ENCODE measurements at places on chromosomes 2 and 18.

DNA sequence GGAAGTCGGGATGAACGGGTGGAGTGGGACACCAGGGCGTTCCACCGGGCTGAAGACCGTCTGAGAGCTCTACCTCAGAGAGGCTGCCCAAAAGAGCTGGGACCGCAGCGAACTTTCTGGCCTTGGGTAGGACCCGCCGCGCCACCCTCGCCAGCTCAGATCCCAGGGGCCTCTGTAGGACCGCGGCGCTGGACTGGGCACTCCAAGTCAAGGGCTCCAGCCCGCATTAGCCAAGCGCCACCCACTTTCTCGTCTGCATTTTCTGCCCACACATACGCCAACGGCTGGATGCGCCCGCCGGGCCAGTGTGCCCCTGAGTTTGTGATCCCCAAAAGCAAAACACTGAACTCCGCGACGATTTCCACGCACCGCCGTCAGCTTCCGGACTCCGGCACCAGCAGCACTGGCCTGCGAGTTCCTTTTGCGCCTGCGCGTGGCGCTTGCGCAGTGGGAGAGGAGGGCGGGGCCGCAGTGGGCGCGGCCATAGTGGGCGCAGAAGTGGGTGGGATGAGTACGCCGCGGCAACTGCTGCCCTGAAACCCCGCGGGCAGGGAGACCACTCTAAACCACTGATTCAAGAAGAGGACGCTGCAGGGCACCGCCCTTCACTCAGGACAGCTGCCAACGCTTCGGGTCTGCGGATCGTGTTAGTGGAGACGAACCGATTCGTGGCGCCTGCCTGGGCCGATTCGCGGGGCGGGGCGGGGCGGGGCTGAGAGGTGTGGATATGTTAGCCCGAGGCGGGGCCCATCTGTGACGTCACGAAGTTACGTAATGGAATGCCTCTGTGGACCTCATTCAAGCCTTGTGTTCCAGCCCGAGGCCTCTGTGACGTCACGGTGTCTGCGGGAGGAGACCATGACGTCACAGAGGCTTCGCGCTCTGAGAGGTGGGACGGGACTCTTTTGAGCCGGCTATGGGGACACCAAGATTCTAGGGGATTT, 10.5 kb downstream of the OSR1 start:
- peak overlapping the region; percentile 96 for H3K27ac ChIP-seq
- peak; percentile 97 for DNase-seq
- peaks cover 13% of the 10 kb centered on the region for H3K4me1 ChIP-seq

GRCh38 chr2:10792660-10793400, 19.8 kb downstream of the PDIA6 start:
- no peaks in the 10 kb centered on the region for H3K27me3 ChIP-seq
- H3K36me3 ChIP-seq, result peaks cover 76% of the 10 kb centered on the region
- H3K4me1 ChIP-seq, result no peaks in the 10 kb centered on the region
- H3K27ac ChIP-seq, result no peak overlapping the region

GRCh38 chr2:38176619-38177021, 100.7 kb upstream of the CYP1B1 start:
- H3K27ac ChIP-seq, result no peak overlapping the region
- no peaks in the 10 kb centered on the region for H3K27me3 ChIP-seq
- H3K4me3 ChIP-seq, result no peak overlapping the region
- H3K36me3 ChIP-seq, result no peaks in the 10 kb centered on the region

- H3K36me3 ChIP-seq, result no peaks in the 10 kb centered on the region
- DNase-seq, result no peak
- H3K4me1 ChIP-seq, result no peaks in the 10 kb centered on the region
- H3K4me3 ChIP-seq, result no peak overlapping the region
Measured at GRCh38 chr18:9874728-9875127, 11.0 kb upstream of the TXNDC2 start.

DNA sequence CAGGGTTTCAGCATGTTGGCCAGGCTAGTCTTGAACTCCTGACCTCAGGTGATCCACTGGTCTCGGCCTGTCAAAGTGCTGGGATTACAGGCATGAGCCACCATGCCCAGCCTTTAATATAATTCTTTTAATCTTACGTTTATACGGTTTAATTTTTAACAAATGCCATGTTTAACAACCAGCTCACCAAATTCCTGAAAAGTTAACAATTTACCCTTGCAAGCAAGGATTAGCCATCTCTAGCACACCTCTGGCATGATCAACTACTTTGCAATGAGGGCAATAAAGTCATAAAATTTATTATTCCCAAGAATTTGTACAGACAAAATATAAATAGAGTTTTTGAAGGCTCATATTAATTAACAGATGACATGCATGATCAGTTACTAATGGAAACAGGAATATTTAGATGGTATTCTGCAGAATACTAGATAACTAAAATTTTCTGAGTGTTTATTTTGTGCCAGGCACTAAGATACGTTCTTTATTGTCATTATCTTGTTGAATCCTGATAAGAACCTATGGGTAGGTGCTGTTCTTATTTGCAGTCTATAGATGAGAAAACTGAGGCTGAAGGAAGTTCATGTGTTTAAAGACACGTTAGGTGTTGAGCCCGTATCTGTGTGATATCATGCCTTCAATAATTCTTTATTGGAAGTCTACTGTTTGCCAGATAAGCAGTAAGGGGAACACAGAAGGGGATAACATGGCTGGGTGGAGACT, 190.1 kb downstream of the CDCA7 start:
- H3K4me3 ChIP-seq, result no peak overlapping the region
- H3K27ac ChIP-seq, result no peak overlapping the region

GRCh38 chr2:44237221-44237620, 38.1 kb upstream of the SLC3A1 start:
- no peak overlapping the region for H3K27ac ChIP-seq
- no peaks in the 10 kb centered on the region for H3K4me1 ChIP-seq
- no peaks in the 10 kb centered on the region for H3K36me3 ChIP-seq
- no peaks in the 10 kb centered on the region for H3K27me3 ChIP-seq
- DNase-seq, result no peak

- DNase-seq, result peak; percentile 70
- H3K4me1 ChIP-seq, result no peaks in the 10 kb centered on the region
- no peaks in the 10 kb centered on the region for H3K36me3 ChIP-seq
- no peaks in the 10 kb centered on the region for H3K27me3 ChIP-seq
- H3K27ac ChIP-seq, result peak overlapping the region; percentile 7
- H3K4me3 ChIP-seq, result peak overlapping the region; percentile 52
Measured at GRCh38 chr2:207473049-207473930, 56.5 kb upstream of the CREB1 start.

DNA sequence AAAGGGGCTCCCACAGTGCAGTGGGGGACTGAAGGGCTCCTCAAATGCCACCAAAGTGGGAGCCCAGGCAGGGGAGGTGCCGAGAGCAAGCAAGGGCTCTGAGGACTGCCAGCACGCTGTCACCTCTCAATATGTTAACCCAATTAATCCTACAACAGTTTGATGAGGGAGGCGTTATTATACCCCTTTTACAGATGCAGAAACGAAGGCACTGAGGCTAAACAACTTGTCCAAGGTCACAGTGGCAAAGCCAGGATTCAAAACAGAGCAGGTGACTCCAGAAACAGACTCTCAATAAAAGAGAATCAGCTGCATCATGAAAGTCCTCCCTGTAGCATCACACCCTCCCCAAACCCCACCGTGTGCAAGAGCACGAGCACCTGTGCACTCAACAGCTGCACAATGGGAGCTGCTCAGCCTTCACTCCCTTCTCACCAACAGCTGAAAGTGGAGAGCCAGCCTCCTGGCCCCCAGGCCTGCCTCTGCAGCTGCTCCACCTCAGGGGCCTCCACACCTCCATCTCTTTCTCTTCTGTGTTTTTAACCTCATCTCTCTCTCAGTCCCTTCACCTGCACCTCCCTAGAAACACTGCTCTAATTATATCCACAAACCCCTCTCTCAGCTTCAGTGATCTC, 8.1 kb downstream of the NPC1 start:
- peaks cover 16% of the 10 kb centered on the region for H3K36me3 ChIP-seq
- H3K4me3 ChIP-seq, result no peak overlapping the region
- DNase-seq, result no peak
- H3K27ac ChIP-seq, result no peak overlapping the region
- no peaks in the 10 kb centered on the region for H3K27me3 ChIP-seq
- H3K4me1 ChIP-seq, result peaks cover 9% of the 10 kb centered on the region

GRCh38 chr2:230902180-230902899, 22.7 kb downstream of the GPR55 start:
- H3K36me3 ChIP-seq, result no peaks in the 10 kb centered on the region
- H3K27ac ChIP-seq, result no peak overlapping the region
- no peaks in the 10 kb centered on the region for H3K4me1 ChIP-seq
- DNase-seq, result peak; percentile 50

GRCh38 chr2:139911160-139911559, 1131.0 kb upstream of the NXPH2 start:
- no peak for DNase-seq
- no peaks in the 10 kb centered on the region for H3K4me1 ChIP-seq
- no peaks in the 10 kb centered on the region for H3K36me3 ChIP-seq
- H3K27ac ChIP-seq, result no peak overlapping the region
- no peak overlapping the region for H3K4me3 ChIP-seq

DNA sequence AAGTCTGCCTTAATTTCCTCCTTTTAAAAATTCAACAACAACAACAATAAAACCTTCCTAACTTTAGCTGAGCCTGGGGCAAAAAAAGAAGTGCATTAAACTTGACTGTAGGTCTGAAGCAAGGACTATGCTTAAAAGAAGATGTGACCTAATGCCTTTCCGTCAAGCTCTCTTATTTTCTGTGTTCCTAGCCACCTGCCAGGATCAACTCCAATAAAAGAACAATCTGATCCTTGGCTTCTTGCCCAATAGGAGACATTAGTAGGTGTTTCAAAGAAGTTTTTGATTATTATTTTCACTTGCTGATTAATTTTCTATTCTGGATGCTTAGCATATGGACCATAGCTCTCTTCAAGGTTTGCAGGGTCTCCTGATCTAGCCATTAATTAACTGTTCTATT, 237.5 kb downstream of the STK39 start:
- no peak overlapping the region for H3K27ac ChIP-seq
- H3K36me3 ChIP-seq, result no peaks in the 10 kb centered on the region
- H3K4me1 ChIP-seq, result no peaks in the 10 kb centered on the region

- no peaks in the 10 kb centered on the region for H3K27me3 ChIP-seq
- no peaks in the 10 kb centered on the region for H3K4me1 ChIP-seq
- DNase-seq, result no peak
- no peak overlapping the region for H3K27ac ChIP-seq
- no peaks in the 10 kb centered on the region for H3K36me3 ChIP-seq
Measured at GRCh38 chr2:100427627-100428258, 10.3 kb upstream of the CHST10 start.

DNA sequence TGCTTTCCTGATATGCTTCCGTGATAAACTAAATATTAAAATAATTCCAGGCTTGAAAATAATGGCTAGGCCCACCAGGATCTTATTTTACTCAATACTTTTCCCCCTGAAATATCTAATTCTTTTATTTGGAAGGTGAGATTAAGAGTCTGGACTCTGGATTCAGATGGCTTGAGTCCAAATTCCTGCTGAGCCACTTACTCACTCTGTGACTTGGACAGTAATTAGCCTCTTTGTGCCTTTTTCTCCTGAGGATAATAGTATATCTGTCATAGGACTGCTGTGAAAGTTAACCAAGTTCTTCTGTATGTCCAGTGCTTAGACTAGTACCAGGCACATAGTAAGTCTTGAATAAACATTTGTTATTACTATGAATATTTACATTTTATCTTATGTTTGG, 127.3 kb upstream of the ERBB4 start:
- no peak for DNase-seq
- no peaks in the 10 kb centered on the region for H3K27me3 ChIP-seq
- H3K36me3 ChIP-seq, result no peaks in the 10 kb centered on the region
- no peaks in the 10 kb centered on the region for H3K4me1 ChIP-seq

GRCh38 chr2:1995987-1996386, 251.7 kb upstream of the PXDN start:
- H3K27ac ChIP-seq, result no peak overlapping the region
- no peak for DNase-seq
- H3K4me3 ChIP-seq, result no peak overlapping the region
- H3K27me3 ChIP-seq, result no peaks in the 10 kb centered on the region

GRCh38 chr2:209553913-209554312, 130.1 kb downstream of the MAP2 start:
- no peak overlapping the region for H3K27ac ChIP-seq
- no peaks in the 10 kb centered on the region for H3K36me3 ChIP-seq
- no peak for DNase-seq

DNA sequence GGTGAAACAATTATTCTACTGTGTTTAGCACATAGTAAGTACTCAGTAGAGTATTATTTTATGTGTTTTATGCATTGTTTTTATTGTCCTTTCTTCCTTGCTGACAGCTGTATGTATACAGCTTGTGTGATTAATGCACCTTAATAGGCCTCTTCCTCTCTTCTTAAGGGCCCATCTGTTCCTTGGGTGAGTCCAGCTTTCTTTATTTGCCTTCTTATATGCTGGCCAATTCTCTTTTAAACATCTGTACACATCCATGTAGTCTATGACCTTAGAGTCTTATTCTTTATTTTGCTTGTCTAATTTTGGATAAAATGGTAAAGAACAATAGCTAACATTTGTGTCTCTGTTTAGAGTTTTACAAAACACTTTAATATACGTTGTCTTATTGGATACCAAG, 333.7 kb upstream of the MEIS1 start:
- no peak overlapping the region for H3K27ac ChIP-seq
- no peak for DNase-seq
- no peaks in the 10 kb centered on the region for H3K27me3 ChIP-seq

GRCh38 chr2:106606652-106607051, 119.5 kb downstream of the CD8B2 start:
- H3K36me3 ChIP-seq, result no peaks in the 10 kb centered on the region
- no peak for DNase-seq
- H3K4me1 ChIP-seq, result no peaks in the 10 kb centered on the region
- H3K4me3 ChIP-seq, result no peak overlapping the region
- no peaks in the 10 kb centered on the region for H3K27me3 ChIP-seq

DNA sequence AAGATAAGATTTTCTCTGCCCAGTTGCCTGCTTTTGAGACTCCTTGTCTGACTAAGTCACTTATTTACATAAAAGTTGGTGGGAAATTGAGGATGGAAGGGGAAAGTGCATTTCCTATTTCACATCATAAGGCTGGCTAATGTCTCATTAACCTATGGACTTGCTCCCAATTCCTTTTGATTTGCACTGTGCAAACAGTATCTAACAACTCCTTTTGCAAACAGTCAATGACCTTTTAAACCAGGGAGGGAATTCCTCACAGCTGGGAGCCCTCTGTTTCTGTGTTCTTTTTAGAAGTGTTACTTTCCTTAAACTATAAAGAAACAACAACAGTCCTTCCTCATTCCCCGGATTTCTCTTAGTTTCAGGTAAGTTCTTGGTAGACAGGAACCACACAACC, 272.8 kb downstream of the RND3 start:
- no peaks in the 10 kb centered on the region for H3K36me3 ChIP-seq
- no peaks in the 10 kb centered on the region for H3K27me3 ChIP-seq
- DNase-seq, result no peak
- no peak overlapping the region for H3K27ac ChIP-seq

DNA sequence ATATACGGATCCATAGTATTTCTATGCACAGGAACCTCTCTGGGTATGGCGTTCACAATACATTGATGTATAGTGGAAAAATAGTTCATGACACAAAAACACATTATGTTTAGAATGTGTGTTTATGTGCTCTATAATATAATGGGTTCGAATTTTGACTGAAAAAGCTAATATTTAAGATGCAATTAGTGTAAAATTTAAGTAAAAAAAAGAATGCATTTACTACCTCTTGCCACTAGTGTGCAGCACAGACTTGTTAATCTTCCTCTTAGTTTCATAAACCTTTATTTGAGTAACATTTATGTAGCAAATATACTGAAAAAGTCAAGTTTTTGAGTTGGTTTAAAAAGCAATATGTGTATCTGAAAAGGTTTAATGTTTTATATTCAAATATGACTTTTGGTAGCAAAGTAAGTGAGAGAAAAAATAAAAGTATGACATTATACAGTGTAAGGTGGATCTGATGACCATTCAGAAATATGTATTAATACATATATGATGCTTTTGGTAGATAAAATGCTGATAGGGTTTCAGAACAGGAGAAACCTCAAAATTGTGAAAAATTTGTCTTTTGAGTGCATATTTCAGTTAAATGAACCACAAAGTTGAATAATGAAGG, 49.4 kb downstream of the CCDC102B start:
- H3K4me1 ChIP-seq, result no peaks in the 10 kb centered on the region
- H3K36me3 ChIP-seq, result no peaks in the 10 kb centered on the region
- H3K27me3 ChIP-seq, result no peaks in the 10 kb centered on the region
- no peak for DNase-seq
